ENCODE measurements at places on chromosomes 11 and 22. TPM values are rescaled to one million over a fixed set of nuclear protein-coding genes. Genes with fewer than 3 reads are reported as not detected.

Gene TEX12
- polyA plus RNA-seq, result 0.23 TPM

Gene LARGE2
- polyA plus RNA-seq, result 11.4 TPM

Gene ISX
- polyA plus RNA-seq, result 0.51 TPM

DNA sequence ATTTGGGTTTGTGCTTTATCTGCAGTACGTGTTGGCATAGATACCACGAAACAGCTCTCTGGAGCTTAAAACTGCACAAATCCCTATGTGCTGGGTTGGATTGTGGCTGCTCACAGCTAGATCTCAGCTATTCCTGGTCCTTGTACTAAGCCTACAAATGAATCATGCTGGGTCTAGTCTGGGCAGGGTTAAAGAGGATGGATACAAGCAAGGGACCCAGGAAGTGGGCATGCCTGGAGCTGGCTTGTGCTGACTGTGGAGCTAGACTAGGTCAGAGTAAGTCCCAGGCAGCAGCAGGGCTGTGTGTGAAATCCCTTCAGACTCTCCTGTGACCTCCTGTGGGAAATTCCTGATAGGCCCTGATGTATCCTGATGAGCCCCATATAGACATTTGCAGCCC is 3.9 kb upstream of the E2F8 start:
- no peak for DNase-seq

Gene ZNF280B
- polyA plus RNA-seq, result 3.3 TPM

Gene SULT4A1
- 1.5 TPM for polyA plus RNA-seq

DNA sequence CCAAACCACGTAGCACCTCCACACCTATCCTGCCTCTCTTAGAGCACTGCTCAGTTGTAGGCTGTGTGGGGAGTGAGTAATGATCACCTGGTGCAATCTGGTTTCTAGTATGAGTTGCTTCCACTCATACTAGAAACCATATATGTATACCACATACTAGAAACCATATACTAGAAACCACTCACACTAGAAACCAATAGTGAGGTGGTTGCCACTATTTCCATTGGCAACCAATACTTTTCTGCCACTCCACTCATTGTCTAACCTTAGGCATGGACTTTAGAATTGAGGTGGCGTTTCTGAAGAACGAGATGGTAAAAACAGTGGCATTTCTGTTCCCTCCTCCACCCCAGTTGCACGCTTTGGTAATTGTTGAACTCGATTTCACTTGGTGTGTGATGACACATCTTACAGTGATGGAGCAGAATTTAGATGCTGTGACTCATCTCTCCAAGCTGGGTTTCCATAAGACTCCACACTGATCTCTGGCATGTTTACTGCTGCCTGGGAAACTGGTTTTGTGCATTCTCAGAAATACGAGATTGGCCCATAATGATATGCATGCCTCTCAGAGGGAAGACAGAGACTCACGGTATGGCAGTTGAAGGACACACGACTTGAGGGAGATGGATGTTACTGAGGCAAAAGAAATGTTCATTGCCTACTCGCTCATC is 82.9 kb downstream of the KIRREL3 start:
- no peak for DNase-seq

Gene HPX
- polyA plus RNA-seq, result 8.8 TPM

DNA sequence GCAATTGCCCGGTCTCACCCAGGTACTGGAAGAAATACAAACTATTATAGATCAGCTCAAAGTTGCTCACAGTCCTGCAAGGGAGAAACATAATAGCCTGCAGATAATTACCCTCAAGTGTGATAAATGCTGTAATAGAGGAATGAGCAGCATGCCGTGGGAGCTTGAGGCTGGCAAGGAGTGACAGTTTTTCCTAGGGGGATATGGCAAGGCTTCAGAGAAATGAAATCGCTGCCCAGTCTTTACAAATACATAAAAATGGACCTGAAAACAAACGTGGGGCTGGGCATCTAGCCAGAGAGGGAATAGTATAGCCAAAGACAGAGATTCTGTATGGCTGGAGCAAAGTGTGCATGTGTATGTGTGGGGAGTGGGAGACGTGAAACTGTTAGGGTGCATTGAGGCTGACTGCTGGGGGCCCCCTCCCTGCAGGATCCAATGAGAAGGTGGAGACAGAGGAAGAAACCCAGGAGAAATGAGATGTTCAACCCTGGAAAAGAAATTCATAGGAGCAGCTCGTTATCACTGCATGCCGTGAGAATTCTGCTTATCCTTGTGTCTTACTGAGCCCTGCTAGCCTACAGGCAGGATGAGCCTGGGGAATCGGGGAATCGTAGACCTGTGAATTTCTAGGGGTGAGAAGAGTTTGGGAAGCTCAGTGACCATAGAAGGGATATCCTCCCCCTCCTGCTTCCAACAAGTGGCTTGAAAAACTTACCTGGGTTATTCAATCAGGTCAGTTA is 167.0 kb downstream of the LDLRAD3 start:
- no peak for DNase-seq

DNA sequence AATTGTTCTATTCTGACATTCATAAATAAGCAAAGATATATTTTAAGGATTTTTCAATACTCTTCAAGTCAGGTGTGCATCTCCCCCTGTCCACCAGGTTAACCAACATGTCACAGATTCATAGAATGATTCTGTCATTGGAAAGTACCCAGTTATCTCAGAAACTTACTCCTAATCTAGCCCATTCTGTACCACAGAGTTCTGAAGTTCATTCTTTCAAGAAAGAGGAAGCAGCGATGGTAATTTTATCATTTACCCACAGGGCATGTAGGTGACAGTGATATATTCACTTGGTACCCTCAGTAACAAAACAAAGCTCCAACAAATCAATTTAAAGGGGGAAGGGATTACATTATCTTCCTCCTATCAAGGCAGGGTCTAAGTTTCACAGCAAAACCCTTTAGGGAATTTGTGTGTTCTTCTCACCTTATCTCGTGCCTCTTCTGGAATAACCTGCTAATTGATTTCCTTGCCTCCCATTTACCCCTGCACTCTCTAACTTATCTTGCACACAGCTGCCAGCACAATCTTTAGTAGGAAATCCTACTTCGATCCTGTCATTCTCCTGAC is 19.0 kb upstream of the MPPED2 start:
- no peak for DNase-seq

- no peak for DNase-seq
Observed at GRCh38 chr11:73188301-73188700, 29.8 kb upstream of the P2RY2 start.

- DNase-seq, result peak; percentile 48
Observed at GRCh38 chr11:66718320-66718971, 10.6 kb downstream of the SPTBN2 start.

- no peak for DNase-seq
Observed at GRCh38 chr11:65170058-65170534, at the start of gene SPDYC. TSS of gene SPDYC (plus strand) at chr11:65170233. CDS start at chr11:65171358, 1,125 bp downstream.

Gene PMM1
- 63.1 TPM for polyA plus RNA-seq

DNA sequence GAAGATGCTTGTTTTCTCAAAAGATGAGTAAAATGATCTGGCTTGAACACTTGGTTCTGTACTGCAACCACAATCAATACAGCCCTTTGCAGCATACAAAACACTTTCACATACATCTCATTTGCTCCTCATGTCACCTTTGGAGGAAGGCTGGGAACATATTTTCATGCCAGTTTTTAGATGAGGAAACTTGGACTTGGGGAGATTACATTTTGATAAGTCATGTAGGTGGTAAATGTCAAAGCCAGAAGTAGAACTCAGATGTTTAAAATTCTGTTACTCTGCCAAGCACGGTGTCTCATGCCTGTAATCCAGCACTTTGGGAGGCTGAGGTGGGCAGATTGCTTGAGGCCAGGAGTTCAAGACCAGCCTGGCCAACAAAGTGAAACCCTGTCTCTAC is 121.8 kb downstream of the MICAL2 start:
- DNase-seq, result no peak

GRCh38 chr11:77056814-77057402 is 9.9 kb upstream of the CAPN5 start:
- no peak for DNase-seq

Gene OR2AT4
- 0.04 TPM for polyA plus RNA-seq

Gene SPDYC
- not detected for polyA plus RNA-seq

GRCh38 chr11:65739022-65739421 is 18.4 kb upstream of the RNASEH2C start:
- DNase-seq, result no peak

DNA sequence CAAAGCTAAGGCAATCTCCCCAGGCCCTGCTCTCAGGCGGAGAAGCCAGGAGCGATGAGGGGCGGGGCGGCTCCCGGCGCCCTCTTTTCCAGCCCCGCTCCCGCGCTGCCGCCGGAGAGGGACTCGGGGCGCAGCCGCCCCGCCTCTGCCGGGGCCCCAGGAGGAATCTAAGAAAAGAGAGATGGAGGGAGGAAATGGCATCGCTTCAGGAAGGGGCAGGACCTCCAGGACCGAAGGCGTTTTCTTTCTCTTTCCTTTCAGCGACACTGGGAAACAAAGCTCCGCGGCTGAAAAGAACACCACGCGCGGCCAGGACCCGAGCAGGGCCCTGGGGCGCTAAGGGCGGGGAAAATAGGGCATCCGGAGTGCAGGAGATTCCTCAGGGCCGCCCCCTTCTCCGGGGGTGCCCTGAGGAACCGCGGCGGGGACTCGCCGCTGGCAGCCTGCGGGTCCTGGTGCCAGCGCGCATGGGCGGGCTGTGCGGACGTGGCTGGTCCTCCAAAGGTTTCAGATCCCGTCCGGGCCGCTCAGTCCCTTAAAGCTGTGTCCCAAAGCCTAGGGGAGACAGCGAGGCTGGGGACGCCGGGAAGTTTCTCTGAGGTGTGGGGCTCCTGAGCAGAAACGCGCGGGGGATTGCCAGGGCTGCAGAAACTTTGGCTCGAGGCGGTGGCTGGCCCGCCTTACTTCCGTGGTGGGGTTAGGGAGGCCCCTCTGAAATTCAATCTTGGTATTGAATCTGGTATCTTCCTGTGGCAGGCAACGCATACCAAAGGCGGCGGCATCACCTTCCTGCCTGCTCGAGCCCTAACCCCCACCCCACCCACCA is 2.8 kb upstream of the BSX start:
- no peak for DNase-seq

- DNase-seq, result no peak
Observed at GRCh38 chr11:30984442-30984816, 385.1 kb downstream of the DCDC1 start.

DNA sequence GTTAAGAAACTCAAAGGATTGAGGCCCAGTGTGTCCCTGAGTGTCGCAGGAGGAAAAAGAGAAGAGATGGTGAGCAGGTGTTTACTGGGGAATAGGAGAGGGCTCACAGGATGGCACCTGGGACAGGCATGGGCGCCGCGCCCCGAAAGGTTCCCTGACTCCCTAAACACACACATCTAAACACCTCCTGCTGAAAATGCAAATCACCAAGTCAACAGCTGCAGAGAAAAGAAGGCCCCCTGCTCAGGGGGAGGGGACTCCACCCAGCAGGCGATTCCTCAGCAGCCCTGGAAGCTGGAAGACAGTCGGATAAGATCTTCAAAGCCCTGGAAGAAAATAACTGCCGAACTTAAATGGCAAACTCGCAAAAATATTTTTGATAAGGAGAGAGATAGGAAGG is 377.2 kb downstream of the BRD1 start:
- DNase-seq, result no peak

- no peak for DNase-seq
Observed at GRCh38 chr11:61895046-61895717, 3.8 kb upstream of the FADS3 start.

DNA sequence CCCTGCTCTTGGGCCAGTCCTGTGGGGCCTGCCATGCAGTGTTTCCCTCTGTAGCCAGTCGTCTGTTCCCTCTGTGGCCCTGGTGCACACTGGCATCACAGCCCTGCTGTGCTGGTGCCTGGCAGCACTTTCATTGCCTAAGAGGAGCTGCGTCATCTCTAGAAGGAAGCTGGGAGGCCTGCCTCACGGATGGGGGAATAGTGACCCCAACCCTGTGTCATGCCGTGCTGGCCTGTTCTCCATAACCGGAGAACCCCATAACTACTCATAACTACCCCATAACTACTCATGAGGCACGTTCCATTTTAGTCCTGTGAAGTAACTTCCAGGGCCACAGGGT is 14.0 kb downstream of the RAB36 start:
- DNase-seq, result no peak

DNA sequence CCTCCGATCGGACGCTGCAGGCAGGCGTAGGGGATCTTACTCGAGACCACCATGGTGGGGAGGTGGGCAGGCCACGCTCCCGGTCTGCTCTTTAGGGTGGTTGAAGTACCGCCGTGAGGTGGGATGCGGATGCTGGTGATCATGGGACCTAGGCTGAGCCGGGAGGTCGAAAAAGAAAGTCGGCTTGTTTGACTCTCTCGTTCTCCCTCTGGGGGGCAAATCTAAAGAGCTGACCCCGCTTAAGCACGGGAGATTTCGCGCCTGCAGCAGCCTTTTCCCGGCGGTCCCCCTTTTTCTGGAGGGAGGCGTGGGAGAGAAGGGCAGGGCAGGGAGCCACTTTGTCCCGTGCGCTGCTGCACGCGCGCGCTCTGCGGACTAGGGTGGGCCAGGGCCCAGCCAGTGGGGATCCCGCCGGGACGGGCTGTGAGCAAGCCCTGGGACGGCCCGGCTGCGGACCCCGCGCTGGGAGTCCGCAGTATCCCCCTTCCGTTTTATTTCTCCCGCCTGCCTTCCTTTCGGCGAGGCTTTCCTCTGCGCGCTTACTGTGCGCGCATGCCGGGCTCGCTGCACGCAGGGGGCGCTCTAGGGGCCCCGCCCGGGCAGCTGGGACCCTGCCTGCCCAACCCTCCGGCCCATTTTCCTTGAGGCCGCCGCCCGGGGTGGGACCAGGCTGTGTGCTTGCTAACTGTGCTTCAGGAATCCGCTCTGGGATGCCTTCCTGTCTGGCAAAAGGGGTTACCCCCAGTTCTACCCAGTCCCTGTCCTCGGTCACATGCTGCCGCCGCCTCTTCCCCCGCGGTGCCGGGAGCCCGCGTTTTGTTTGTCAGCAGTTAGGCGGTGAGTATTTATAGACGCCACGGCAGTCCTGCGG is 81.0 kb downstream of the PRR5L start:
- peak; percentile 55 for DNase-seq

DNA sequence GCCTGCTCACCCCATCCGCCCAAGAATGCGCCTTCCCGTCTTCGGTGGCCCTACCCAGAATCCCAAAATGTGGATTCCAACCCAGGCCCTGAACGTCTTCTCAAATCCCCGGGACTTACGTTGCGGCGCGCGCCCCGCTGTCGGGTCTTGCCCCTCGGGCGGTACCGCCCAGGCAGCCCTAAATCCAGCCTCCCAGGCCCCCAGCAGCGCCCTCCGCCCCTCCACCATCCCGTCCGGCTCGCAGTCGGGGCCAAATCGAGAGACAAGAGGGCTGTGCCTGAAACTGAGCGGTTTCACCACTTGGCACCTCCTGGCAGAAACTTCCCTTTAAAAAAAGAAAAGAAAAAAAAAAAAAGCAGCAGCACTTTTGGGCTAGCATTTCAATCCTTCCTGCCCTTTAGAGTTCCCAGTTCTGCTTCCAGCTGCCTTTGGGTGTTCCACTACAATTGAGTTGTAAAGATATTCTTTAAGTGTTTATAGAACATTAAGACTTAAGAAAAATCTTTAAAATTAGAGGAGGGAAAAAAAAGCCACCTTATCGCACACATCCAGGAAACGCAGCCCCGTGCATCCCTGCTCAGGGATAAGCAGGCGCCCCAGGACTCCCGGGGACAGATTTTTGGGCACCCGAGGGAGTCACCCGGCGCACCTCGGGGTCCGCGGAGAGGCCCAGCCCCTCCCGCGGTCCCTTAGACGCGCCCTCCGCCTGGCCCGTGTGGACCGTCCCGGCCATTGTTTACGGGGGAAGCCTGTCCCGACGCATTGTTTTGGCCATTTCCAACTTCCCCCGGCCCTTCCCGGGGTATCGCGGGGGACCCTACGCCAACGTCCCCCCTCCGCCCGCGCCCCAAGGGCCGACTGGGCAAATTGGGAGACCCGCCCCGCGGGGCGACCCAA is 57.6 kb downstream of the KCNJ4 start:
- no peak for DNase-seq

Gene PRRG4
- 1.6 TPM for polyA plus RNA-seq

- peak; percentile 30 for DNase-seq
Observed at GRCh38 chr22:22431271-22432220, 77.0 kb downstream of the ZNF280B start.

- peak; percentile 20 for DNase-seq
Observed at GRCh38 chr22:36197514-36198146, 4.0 kb downstream of the APOL4 start.
